ENCODE measurements at places on chromosomes 3 and 15. TPM values are rescaled to one million over a fixed set of nuclear protein-coding genes. Genes with fewer than 3 reads are reported as not detected.

The GOLGA8M gene
- 2.2 TPM for total RNA-seq

The DAPK2 gene
- 42.2 TPM for total RNA-seq

The TATDN2 gene
- 16.2 TPM for total RNA-seq

The ARGFX gene
- total RNA-seq: not detected

The TMEM266 gene
- 0.09 TPM for total RNA-seq

The SPATA12 gene
- total RNA-seq: not detected

The SNURF gene
- 51.9 TPM for total RNA-seq

The C3orf49 gene
- total RNA-seq: not detected

The CCDC80 gene
- 102 TPM for total RNA-seq

The SSUH2 gene
- 2.6 TPM for total RNA-seq

The CCK gene
- not detected for total RNA-seq

GRCh38 chr3:108312656-108313055 lies 16.3 kb downstream of the HHLA2 start:
- no peaks in the 10 kb centered on the region for H3K4me1 ChIP-seq
- DNase-seq: no peak
- H3K27me3 ChIP-seq: no peaks in the 10 kb centered on the region

DNA sequence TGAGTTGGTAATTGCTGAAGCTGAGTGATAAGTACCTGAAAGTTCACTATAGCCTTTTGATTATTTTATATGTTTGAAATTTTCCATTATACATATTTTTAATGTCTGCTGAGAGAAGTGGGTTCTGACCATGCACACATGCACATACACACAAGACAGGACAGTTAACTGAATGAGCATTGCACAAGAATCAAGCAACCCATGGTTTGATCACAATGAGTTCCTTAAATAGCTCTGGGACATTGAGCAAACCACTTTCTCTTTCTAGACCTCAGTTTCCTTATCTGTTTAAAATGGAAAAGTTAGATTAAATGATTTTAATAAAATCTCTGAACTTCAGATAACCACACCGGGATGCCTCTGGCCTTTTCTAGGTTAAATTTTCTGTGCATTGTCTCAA lies 26.7 kb downstream of the SNTN start:
- no peaks in the 10 kb centered on the region for H3K27me3 ChIP-seq
- no peaks in the 10 kb centered on the region for H3K36me3 ChIP-seq
- H3K4me3 ChIP-seq: no peak overlapping the region
- no peak overlapping the region for H3K27ac ChIP-seq
- DNase-seq: no peak
- H3K4me1 ChIP-seq: no peaks in the 10 kb centered on the region

- no peaks in the 10 kb centered on the region for H3K27me3 ChIP-seq
- H3K27ac ChIP-seq: no peak overlapping the region
- no peaks in the 10 kb centered on the region for H3K4me1 ChIP-seq
- no peak overlapping the region for H3K4me3 ChIP-seq
- peak; percentile 51 for DNase-seq
These were observed 24.4 kb upstream of the OCA2 start for GRCh38 chr15:28123408-28124023.

DNA sequence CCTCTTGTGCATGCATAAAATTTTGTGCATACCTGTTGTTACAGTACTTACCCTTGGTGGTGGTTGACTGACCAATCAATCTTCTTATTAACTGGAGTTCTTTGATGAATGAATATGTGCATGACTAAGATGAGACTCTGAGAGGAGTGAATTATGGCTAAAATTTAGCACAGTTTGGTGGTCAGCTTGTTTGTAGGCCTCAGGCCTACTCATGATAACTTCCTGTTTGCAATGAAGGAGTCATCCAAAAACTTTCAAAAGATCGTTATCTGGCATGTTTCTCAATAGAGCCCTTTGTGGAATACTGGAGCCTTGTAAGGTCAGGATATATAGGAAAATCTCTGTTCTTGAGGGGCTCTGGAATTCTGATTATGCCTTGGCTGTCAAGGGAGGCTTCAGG lies 66.5 kb downstream of the LEKR1 start:
- no peaks in the 10 kb centered on the region for H3K36me3 ChIP-seq
- H3K27ac ChIP-seq: no peak overlapping the region
- H3K4me3 ChIP-seq: no peak overlapping the region
- H3K27me3 ChIP-seq: no peaks in the 10 kb centered on the region
- H3K4me1 ChIP-seq: no peaks in the 10 kb centered on the region

DNA sequence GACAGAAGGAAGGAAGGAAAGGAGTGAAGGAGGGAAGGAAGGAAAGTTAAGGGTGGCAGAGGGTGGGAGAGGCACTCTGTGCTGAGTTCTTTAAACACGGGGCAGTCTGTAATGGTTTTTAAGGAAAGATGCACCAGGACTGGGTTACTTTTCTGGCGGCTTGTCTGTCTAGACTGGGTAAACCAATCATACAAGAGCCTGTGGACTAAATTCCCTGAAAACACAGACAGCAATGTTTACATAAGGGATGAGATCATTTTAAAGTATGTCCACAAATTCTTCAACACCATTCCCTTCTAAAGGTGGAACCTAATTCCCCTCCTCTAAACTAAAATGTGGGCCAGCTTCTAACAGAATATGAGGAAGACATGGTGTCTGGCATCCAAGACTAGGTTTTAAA lies 235.5 kb upstream of the IGF1R start:
- no peak for DNase-seq
- no peak overlapping the region for H3K4me3 ChIP-seq
- H3K27ac ChIP-seq: no peak overlapping the region
- H3K36me3 ChIP-seq: no peaks in the 10 kb centered on the region
- H3K4me1 ChIP-seq: no peaks in the 10 kb centered on the region

- H3K36me3 ChIP-seq: no peaks in the 10 kb centered on the region
- no peak overlapping the region for H3K4me3 ChIP-seq
- DNase-seq: no peak
- no peaks in the 10 kb centered on the region for H3K4me1 ChIP-seq
- no peaks in the 10 kb centered on the region for H3K27me3 ChIP-seq
These were observed 342.9 kb upstream of the PROK2 start for GRCh38 chr3:72127844-72128243.

GRCh38 chr3:127710155-127710941 lies 37.6 kb downstream of the ABTB1 start:
- peaks cover 71% of the 10 kb centered on the region for H3K4me1 ChIP-seq
- DNase-seq: no peak
- no peaks in the 10 kb centered on the region for H3K27me3 ChIP-seq
- H3K36me3 ChIP-seq: no peaks in the 10 kb centered on the region

GRCh38 chr3:141147657-141148056 lies 84.0 kb upstream of the PXYLP1 start:
- no peaks in the 10 kb centered on the region for H3K27me3 ChIP-seq
- H3K27ac ChIP-seq: no peak overlapping the region
- H3K36me3 ChIP-seq: no peaks in the 10 kb centered on the region
- no peak overlapping the region for H3K4me3 ChIP-seq
- DNase-seq: no peak
- no peaks in the 10 kb centered on the region for H3K4me1 ChIP-seq

- H3K36me3 ChIP-seq: no peaks in the 10 kb centered on the region
- H3K4me3 ChIP-seq: no peak overlapping the region
- DNase-seq: no peak
- H3K27ac ChIP-seq: peak overlapping the region; percentile 71
These were observed 110.2 kb upstream of the UMPS start for GRCh38 chr3:124619887-124620599.

Data from heart right ventricle (tissue), 16 donors.